ENCODE measurements at places on chromosomes 4 and X. TPM values are rescaled to one million over a fixed set of nuclear protein-coding genes. Genes with fewer than 3 reads are reported as not detected.

- no peak for DNase-seq
These were observed 137.9 kb downstream of the SLC7A11 start for GRCh38 chr4:138104284-138104680.

DNA sequence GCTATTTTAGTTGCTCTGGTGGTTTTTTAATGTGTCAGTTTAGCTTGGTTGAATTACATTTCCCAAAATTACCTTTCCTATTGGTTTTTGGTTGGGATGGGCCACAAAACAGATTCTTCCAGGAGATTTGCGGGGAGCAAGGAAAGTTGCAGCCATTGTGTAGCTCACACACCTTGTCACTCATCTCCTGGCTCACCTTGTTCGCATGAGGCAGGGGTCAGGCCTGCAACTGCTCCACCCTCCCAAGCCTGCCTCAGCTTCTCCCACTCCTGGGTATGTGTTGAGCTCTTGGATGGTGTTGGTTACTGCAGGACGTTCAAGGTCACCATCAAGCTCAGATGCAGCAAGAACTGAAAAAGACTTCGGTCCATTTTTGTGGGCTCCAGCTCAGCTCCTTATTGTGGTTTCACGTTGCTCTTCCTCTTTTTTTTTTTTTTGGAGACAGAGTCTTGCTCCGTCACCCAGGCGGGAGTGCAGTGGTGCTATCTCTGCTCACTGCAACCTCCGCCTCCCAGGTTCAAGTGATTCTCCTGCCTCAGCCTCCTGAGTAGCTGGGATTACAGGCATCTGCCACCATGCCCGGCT lies 95.6 kb upstream of the METTL14 start:
- no peak for DNase-seq

GRCh38 chr4:70619778-70620177 lies 8.8 kb upstream of the ENAM start:
- no peak for DNase-seq

DNA sequence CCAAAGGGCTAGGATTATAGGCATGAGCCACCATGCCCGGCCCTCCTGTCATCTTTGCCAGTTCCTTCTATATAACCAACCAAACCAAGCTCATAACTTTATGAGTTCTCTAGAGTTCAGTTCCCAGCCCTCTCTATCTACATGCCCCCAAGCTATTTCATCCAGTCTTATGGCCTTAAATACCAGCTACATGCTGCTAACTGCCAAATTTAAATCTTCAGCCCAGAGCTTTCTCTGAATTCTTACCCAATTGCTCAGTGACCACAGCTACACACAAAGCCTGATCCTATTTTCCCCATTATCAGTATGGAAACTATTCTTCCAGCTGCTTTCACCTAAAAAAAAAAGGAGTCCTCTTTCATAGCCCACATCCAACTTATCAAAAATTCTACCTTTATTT lies 23.1 kb downstream of the TMEM184C start:
- no peak for DNase-seq

DNA sequence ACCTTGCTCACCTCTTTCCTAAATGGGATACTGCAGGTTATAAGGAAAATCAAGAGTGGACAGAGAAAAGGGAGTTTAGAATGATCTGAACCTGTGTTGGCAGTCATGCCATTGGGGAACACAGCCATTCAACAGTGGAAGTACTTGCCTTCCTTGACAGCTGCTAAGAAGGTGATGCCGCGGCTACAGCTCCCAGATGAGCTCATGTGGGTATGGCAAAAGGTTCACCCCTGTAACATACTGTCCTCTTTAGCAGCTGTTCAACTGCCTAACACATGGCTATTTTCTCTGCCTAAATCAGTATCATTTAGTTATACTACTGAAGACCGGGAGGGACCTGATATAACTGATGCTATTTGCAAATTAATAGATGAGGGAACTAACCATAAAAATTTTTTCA lies 76.8 kb downstream of the DCHS2 start:
- DNase-seq: no peak

- DNase-seq: no peak
These were observed 349.5 kb upstream of the CPXCR1 start for GRCh38 chrX:88397551-88397950.

DNA sequence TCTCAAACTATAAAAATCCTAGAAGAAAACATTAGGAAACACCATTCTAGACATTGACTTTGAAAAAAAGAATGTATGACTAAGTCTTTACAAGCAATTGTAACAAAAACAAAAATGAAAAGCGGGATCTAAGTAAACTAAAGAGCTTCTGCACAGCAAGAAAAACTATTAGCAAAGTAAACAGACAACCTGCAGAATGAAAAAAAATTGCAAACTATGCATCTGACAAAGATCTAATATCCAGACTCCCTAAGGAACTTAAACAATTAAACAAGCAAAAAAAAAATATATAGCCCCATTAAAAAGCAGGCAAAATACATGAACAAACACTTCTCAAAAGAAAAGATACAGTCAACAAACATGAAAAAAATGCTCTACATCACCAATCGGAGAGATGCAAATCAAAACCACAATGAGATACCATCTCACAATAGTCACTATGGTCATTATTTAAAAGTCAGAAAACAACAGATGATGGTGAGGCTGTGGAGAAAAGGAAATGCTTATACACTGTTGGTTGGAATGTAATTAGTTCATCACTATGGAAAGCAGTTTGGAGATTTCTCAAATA lies 168.1 kb downstream of the EPHA5 start:
- DNase-seq: no peak

- no peak for DNase-seq
These were observed 64.7 kb upstream of the PCDH10 start for GRCh38 chr4:133084421-133084820.

DNA sequence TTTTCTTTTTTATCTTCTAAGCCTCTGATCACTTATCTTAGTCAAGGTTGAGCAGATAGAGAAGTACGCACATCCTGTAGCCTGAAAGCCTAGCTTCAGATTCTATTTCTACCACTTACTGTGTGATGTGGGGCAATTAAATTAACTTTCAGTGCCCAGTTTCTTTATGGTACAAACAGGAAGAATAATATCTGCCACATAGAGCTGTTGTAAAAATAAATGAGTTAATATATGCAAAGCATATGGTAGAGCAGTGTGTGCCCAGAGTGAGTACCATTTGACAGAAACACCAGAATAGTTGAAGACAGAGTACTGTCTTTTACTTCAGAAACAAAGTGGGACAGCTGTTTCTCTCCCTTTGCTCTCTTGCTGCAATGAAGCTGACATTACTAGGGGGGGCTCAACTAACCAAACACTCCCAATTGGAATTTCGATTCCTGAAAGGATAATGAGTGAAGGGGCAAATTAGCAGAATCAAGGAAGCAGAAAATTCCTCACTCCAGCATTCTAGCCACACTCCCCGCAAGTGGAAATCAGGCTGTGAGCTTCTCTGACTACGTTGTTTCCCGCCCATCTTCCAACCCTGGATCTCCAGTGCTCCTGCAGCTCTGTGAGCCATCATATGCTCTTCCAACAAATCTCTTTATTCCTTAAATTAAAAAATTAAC lies 80.4 kb downstream of the MAPK10 start:
- no peak for DNase-seq

Gene ADGRL3
- not detected for total RNA-seq

Gene ZGRF1
- total RNA-seq: 10.8 TPM

Gene LAGE3
- 25.4 TPM for total RNA-seq

Gene P2RY4
- 0.61 TPM for total RNA-seq

Gene HPGDS
- 0.60 TPM for total RNA-seq

All from T-cell (primary cell).